Epithelial cell of proximal tubule (primary cell): ENCODE measurements at places on chromosomes 4 and X. TPM values are rescaled to one million over a fixed set of nuclear protein-coding genes. Genes with fewer than 3 reads are reported as not detected.

The DCAF12L1 gene
- 8.4 and 10.7 TPM in 2 replicates for total RNA-seq

The TMPRSS11D gene
- total RNA-seq: not detected in 2 replicates

The FOXR2 gene
- total RNA-seq: not detected in 2 replicates

The CD38 gene
- not detected in 2 replicates for total RNA-seq

The UGT2B17 gene
- total RNA-seq: not detected in 2 replicates

The TMSB15C gene
- total RNA-seq: 2.9 and 4.1 TPM in 2 replicates

The SPOCK3 gene
- 0.06 and 0.22 TPM in 2 replicates for total RNA-seq
